ENCODE measurements at places on chromosomes 7 and 10.

- DNase-seq = no peak
Observed at GRCh38 chr7:23285657-23286646, 13.2 kb upstream of the MALSU1 start.

DNA sequence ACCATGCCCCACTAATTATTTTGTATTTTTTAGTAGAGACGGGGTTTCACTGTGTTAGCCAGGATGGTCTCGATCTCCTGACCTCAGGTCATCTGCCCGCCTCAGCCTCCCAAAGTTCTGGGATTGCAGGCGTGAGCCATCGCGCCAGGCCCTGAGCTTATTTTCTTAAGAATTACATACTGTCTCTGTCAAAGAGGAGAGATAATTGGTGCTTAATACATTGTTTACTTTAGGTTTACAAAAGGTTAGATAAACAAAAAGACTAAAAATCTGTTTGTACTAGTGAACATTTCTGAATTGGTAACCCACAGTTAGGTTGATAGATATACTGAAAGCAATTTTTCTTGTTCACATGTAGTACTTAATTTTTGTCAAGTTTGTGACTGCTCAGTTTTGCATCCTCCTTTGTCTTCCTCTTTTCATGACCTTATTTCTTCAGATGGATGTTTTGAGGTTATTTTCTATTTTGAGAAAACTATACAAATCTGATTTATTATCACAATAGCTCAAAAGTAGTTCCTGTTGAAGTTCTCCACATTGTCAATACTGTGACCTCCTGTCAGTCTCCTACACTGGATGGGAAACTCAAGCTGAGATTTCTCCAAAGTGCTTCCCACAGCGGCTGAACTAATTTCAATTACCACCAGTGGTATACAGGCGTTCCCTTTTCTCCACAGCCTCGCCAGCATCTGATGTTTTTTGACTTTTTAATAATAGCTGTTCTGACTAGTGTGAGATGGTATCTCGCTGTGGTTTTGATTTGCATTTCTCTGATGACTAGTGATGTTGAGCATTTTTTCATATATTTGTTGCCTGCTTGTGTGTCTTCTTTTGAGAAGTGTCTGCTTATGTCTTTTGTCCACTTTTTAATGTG lies 22.5 kb downstream of the HHEX start:
- no peak for DNase-seq

GRCh38 chr7:26153241-26153822 lies 1.3 kb downstream of the NFE2L3 start:
- peak; percentile 51 for DNase-seq

DNA sequence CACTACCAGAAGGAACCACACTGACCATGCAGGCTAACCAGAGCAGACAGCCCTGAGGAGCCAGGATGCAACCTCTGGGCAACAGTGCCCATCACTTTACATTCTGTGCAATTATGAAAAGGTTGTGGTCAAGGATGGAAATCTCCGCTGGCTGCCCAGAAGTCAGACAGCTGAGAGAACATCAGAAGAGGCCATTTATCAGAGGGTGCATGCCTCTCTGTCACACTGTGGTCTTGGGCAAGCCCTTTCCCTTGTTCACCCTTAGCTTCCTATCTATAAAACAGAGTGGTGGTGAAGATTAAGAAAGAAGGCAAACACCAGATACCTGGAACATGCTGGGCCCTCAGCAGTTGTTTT lies 120.7 kb upstream of the GDF10 start:
- DNase-seq = no peak

DNA sequence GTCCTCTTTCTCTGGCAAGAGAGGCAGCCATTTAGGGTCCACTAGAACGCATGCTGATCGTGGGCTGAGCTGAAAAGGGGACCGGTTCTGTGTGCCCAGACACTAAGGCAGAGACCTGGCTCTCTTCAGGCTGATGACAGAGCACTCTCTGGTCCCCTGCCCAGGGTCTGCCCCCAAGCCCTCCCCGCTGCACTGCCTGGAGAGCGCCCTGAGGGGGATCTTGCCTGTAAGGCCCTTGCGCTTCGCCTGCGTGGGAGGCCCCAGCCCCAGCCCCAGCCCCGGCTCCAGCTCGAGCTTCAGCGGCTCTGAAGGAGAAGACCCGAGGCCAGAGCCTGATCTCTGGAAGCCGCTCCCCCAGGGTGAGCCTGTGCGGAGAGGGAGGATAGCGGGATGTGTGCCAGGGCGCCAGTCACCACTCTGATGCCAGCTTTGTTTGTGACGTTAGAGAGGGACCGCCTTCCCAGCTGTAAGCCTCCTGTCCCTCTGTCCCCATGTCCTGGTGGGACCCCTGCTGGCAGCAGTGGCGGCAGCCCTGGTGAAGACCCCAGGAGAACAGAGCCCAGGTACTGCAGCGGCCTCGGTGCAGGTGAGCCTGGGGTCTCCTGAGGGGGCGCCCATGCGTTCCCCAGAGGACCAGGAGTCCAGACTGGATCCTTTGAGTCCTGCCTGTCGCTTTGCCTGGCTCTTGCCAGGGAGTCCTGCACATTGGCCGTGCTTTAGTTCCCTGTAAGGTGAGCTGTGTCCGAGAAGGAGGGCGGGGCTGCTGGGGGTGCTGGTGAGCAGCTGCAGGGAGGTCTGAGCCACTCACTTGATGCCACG lies 43.2 kb downstream of the ZNF467 start:
- DNase-seq = no peak

- DNase-seq = no peak
Observed at GRCh38 chr7:66150471-66150870, 35.8 kb downstream of the CRCP start.

DNA sequence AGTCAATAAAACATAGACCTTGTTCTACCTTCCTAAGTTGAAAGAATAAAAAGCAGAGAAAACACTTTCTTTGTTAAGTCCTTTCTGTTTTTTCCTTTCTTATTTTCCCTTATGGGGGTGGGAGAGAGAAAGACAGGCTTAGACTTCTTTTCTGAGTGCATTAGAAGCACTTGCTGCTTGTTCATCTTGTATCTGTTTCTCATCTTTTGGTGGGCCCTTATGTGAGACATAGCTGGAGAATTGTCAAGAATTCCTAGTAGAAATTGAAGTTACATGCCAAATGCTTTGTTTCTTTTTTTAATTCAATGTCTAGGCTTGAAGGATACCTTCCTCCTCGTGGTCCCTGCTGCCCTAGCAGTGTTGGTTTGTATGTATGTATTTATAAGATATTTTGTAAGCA lies 6.7 kb downstream of the EIF4EBP2 start:
- no peak for DNase-seq

DNA sequence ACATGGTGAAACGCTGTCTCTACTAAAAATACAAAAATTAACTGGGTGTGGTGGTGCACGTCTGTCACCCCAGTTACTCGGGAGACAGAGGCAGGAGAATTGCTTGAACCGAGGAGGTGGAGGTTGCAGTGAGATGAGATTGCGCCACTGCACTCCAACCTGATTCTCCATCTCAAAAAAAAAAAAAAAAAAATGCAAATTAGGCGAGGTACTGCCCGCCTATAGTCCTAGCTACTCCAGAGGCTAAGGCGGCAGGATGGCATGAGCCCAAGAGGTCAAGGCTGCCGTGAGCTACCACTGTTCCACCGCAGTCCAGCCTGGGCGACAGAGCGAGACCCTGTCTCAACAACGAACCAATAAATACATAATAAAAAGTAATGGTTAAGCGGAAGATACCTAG lies 1.1 kb upstream of the EIF4H start:
- DNase-seq = no peak

DNA sequence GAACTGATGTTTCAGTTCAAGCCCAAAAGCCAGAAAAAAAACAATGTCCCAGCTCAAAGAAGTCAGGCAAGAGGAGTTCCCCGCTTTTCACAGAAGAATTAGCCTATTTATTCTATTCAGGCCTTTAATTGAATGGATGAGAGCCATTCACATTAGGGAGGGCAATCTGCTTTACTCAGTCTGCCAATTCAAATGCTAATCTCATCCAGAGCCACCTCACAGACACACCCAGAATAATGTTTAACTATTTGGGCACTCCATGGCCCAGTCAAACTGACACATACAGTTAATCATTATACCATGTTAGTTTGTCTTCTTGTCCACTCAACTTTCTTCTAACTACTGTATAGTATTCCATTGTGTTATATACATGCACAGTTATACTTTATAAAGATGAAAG lies 2.6 kb upstream of the NPSR1 start:
- DNase-seq = no peak

DNA sequence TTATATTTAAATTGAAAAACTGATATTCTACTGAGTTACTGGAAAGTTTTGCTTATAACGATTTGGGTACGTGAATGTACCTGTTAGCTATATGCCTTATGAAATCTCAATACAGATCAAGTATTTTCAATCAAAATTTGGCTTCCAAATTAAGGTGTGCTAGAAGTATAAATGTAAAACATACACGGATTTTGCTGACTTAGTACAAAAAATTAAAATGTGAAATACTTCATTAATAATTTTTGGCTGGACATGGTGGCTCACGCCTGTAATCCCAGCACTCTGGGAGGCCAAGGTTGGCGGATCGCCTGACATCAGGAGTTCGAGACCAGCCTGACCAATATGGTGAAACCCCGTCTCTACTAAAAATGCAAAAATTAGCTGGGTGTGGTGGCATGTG lies 11.7 kb downstream of the DNAJC1 start:
- no peak for DNase-seq

GRCh38 chr10:110568055-110568735 lies 700 bp downstream of the SMC3 start:
- peak; percentile 70 for DNase-seq

GRCh38 chr7:152013974-152014373 lies 11.5 kb upstream of the GALNT11 start:
- DNase-seq = no peak

DNA sequence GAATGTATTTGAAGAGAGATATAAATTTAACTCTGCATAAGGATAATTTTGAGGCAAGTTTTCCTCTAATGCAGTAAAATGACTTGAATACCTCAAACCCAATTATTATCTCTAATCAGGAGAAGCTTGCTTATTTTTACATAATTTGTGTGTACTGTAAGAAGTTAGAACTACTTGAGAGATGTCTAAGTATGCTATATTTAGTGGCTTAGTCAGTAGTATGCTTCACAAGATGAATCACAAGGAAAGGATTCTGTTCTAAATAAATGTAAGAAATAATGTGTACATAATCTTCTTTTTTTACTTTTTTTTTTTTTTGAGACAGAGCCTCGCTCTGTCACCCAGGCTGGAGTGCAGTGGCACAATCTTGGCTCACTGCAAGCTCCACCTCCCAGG lies 13.7 kb downstream of the PHTF2 start:
- DNase-seq = no peak

All from activated CD4-positive, alpha-beta T cell treated with anti-CD3 and anti-CD28 coated beads for 48 hours (primary cell).